ENCODE measurements at places on chromosomes 7 and 10.

DNA sequence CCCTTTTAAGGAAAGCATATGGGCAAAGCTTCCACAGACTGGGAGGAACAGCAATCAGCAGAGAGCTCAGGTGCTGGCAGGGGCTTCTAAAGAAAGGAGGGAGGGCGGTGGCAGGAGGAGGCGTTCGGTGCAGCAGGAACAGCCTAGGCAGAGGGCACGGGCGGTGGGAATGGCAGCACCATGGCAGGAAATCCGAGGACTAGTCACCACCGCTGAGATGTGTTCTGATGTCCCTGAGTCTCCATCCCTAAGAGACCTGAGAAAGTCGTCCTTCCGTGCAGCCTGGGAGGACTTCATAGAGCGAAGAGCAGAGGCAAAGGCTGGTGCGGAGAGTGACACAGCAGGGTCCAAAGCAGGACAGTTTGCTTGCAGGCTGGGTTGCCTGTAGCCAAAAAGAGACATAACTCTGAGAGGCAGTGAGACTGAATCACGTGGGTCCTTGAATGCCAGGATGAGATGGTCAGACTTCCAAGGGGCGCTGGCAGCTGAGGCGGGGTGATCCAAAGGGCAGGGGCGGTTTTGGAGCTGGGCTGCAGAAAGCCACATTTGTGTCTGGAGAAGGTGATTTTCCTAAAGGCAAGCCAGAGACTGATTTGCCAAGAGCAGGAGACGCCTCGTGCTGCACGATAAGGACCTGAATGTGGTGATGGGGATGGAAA lies 35.8 kb upstream of the GRID1 start:
- DNase-seq = no peak

DNA sequence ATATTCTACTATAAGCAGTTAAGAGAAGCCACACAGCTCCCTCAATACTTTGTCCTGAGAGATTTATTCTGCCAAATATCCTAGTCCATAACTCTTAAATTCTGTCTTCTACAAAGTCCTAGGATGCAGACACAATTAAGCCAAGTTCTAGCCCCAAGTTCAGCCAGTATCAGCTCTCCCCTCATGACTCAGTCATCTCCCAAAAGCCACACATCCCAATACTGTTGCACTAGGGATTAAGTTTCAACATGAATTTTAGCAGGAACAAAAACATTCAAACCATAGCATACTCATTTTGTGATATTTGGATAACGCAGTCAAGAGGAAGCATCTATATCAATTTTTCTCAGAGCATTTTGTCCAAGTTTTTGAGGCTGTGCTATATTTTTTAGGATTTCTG lies 277.4 kb downstream of the FZD1 start:
- DNase-seq = no peak

GRCh38 chr7:106070567-106071254 lies 41.4 kb downstream of the SYPL1 start:
- DNase-seq = no peak

DNA sequence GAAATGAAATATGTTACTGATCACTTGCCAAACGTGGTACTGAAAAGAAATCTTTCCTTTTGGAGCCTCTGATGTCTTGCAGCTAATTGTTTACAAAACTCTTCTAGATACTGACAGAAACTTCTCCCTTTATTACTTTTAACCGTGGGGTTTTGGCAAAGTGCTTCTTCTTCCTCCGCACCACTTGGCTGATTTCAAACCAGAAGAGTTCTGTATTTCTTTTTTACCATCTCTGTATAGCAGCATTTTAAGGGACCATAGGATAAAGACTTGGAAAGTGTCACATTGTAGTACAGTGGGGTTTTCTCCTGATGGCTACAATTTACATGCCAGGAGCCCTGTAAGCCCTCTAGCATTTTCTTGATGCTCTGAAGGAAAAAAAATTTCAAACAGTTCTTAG lies 21.9 kb upstream of the CREB5 start:
- DNase-seq = no peak

DNA sequence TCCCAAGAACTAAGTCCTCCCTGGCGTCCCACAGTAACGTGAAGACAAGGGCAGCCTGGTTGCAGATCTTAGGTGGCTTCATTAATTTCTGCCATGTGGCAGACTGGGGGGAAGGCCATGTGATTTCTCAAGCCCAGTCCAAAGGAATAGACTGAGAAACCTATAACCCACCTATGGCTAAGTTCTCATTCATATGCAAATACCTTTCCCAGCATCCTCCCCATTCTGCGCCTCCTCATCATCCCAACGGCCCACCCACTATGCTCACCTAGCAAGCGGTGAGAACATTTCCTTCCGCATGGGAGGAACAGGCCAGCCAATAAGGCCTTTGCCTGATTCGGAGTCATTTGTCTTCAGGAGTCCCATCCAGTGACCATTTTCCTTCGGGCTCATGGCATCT lies 8.2 kb upstream of the CLEC2L start:
- no peak for DNase-seq

GRCh38 chr7:149662591-149663095 lies 110.7 kb downstream of the ZNF467 start:
- DNase-seq = peak; percentile 18

DNA sequence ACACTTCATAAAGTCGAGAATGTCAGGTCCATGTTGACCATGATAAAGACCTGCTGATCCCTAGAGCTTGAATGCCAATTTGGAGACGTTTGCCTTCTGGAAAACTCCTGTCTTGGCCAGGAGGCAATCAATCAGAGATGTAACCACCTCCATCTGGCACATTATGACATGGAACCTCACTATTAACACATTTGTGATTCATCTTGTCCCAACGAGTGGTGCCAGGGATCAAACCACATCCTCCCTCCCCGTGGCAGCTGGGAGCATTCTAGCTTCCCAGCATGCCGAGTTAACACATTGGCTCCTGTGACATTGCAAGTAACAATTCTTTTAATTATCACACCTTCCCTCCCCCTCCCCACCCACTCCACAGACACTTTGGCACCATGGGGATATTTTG lies 84.0 kb upstream of the PPP1R17 start:
- no peak for DNase-seq

DNA sequence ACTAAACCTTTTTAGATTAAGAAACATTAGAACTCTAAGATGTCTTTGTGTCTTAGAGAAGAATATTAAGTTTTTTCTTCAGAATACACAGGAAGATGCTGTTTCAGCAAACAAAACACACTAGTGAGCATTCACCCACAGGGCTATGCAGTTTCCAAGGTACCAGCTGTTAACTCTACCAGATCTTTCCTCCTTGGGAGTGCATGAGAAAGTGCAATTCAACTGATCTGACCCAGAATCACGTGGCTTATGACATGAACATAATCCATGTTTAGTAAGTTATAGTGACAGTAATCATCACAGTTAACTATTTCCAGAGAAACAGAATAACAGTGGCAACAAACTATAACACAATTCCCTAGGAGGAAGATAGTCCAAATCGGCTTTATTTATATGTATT lies 270.7 kb downstream of the CACNA2D1 start:
- no peak for DNase-seq

GRCh38 chr10:47294501-47294900 lies 5.5 kb upstream of the GDF10 start:
- no peak for DNase-seq

DNA sequence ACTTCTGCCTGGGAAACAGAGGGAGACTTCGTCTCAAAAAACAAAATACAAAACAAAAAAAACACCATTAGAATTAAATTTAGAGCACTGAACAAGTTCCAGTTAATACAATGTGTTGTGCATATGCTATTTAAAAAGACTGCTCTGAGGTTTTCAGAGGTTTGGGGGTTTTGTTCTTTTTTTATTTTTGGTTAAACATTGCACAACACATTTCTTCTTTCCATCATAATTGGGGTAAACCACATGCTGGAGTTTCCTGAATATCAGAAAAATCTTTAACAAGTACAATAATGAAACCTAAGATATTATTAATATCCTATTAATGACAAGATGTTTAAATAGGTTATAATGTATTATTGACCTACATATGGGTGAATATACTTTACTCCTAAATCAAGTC lies 26.3 kb downstream of the IGF2BP3 start:
- no peak for DNase-seq

DNA sequence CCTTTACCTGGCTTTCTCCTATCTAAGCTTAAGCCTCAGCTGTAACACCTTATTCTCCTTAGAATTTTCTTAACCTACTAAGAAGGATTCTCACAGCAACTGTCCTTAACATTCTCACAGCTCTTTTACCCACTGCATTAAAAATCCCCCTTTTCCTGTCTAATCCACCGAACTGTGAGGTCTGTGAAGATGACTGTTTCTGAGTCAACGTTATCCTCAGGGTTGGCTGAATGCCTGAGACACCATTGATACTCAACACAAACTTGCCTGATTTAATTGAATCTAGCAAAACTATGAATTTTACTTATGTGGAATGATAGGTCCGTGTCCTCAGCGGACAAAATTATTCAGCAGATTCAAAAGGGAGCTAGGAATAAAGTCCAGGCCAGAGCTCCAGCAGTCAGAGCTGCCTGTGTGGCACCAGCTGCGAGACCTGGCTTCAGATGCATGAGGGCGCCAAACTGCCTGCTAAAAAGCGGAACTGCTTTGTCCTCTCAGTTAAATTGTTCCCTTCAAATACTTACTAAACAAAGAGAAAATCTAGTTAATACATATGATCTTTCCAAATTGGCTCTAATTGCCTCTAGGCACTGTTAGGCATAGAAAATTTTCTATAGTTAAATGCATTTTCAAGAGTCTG lies 33.4 kb upstream of the VWDE start:
- no peak for DNase-seq

DNA sequence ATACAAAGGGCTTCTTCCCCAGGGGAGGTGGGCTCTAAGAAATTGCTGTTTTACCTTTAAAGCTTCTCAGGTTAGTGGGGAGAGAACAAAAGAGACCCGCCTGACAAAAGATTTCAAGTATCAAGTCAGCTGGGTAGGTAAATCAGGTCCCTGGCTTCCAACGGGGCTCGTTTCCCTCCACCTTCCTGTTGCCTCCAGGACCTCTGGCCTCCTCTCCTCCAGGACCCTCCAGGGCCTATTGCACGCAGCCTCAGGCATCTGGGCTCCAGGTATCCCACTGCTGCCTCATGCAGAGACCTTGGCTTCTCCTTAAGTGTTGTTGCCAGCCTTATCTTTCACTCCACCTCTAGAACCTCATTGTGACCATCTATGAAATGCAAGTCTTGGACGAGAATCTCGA lies 2.9 kb downstream of the BNIP3 start:
- DNase-seq = no peak

DNA sequence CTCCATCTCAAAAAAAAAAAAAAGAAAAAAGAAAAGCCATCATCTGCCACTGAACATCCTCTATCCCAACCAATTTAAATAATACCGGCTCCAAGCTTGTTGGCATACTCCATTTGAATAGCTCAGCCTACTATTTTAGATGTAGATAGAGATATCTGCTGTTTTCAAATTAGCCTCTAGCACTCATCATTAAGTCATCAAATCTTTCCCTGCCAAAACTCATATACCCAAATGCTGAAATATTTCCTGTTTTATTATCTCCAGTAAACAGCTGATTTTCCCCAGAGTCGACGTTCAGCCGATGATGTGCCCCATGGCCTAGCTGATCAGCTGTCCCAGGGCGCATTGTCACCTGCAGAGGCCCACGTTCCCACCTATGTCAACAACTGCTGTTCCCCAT lies 34.5 kb upstream of the FRMD4A start:
- no peak for DNase-seq

GRCh38 chr7:42617071-42617765 lies 294.7 kb downstream of the C7orf25 start:
- no peak for DNase-seq

GRCh38 chr7:47153576-47153975 lies 428.3 kb downstream of the TNS3 start:
- DNase-seq = no peak

DNA sequence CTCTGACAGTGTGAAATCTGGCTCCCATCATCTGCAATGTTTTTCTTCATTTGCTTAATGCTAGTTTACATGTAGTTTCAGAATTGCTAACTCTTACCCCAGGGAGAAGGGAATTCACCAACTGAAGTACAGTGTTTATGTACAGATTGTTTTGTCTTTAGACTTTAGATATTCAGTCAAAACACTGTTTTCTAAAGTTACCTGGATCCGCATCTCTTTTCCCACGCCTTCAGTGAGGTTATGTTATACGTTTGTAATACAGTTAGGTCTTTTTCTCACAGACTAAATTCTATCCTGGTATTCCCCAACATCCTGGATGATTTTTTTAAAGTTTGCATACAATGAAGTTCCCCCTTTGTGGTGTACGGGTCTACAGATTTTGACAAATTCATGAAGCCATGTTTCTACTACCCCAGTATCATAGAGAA lies 3.2 kb upstream of the LYZL1 start:
- DNase-seq = no peak

DNA sequence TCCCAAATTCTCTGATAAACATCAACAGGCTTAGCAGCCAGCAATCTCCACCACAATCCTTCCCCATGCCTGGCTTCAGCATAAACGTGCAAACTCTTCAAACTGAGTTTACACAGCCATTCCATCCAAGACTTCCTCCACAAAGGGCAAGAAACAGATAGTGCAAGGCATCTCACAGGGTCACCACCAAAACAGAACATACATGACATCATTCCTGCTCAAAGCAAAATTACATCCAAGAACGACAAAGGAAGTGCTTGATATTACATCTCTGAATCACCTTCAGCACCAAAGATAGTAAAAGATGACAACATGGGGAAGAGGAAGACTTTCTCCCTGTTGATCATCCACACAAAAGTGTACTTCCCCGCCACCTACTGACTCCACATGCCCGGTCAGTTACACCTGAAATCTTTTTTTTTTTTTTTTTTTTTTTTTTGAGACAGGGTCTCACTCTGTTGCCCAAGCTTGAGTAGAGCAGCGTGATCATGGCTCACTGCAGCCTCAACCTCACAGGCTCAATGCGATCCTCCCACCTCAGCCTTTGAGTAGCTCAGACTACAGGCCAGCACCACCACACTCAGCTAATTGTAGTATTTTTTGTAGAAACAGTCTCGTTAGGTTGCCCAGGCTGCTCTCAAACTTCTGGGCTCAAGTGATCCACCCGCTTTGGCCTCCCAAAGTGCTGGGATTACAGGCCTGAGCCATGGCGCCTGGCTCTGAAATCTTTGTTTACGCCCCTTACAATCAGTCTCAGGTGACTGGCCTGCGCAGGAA lies 127.5 kb downstream of the PARD3 start:
- DNase-seq = no peak

- no peak for DNase-seq
Observed at GRCh38 chr10:4252701-4253100, 467.7 kb upstream of the KLF6 start.

DNA sequence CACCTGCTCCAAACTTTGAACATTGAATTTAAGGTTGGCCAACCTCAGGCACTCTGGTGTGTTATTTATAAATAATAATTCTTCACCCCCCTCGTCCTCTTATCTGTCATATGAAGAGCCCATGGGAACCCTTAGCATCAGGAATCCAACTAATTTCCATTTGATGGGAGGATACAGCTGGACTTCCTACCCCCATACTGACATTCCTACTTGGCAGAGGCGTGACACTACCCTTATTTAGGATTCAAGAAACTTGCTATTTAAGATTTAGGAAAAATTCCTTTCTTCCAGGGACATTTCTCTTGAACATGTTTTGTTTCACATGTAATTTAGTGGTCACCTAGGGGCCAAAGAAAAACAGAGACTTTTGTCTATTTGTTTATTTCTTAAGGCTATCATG lies 171.9 kb upstream of the NRP1 start:
- no peak for DNase-seq

- DNase-seq = no peak
Observed at GRCh38 chr7:47738563-47739166, 156.8 kb upstream of the TNS3 start.

- no peak for DNase-seq
Observed at GRCh38 chr7:28481091-28481926, 69.0 kb downstream of the CREB5 start.

All from hematopoietic multipotent progenitor cell treated with erythropoietin and hydrocortisone succinate and interleukin-3 and kit ligand, for 17 days (in vitro differentiated cells).